Activated CD4-positive, alpha-beta T cell treated with anti-CD3 and anti-CD28 coated beads for 36 hours (primary cell): ENCODE measurements at places on chromosomes 5 and 9. TPM values are rescaled to one million over a fixed set of nuclear protein-coding genes. Genes with fewer than 3 reads are reported as not detected.

PRKAA1 gene
- total RNA-seq = 63.9 TPM

UBE2QL1 gene
- total RNA-seq = not detected

LHFPL2 gene
- 0.21 TPM for total RNA-seq

KIF20A gene
- total RNA-seq = 66.6 TPM

THBS4 gene
- total RNA-seq = 2.3 TPM

ARID3C gene
- 0.76 TPM for total RNA-seq

OR13C2 gene
- total RNA-seq = not detected

LRRC70 gene
- total RNA-seq = 0.64 TPM

HTR1A gene
- not detected for total RNA-seq

CCNJL gene
- not detected for total RNA-seq

HEXB gene
- 47.6 TPM for total RNA-seq

EEIG1 gene
- total RNA-seq = 56.2 TPM

RANBP3L gene
- 0.07 TPM for total RNA-seq

DMRT1 gene
- total RNA-seq = not detected

LCN9 gene
- total RNA-seq = not detected

TEX48 gene
- total RNA-seq = 0.75 TPM

ROPN1L gene
- total RNA-seq = 0.28 TPM

BTNL9 gene
- total RNA-seq = not detected

GABRA6 gene
- total RNA-seq = not detected

SOWAHA gene
- total RNA-seq = not detected

UGT3A2 gene
- total RNA-seq = not detected

CORO2A gene
- 10.3 TPM for total RNA-seq

SHISAL2B gene
- total RNA-seq = not detected

NUTM2F gene
- total RNA-seq = not detected

TMEM171 gene
- total RNA-seq = not detected

SLC6A3 gene
- not detected for total RNA-seq

GAS1 gene
- total RNA-seq = 0.11 TPM

PLPP7 gene
- total RNA-seq = 0.30 TPM

SH3GL2 gene
- total RNA-seq = not detected

SMAD5 gene
- total RNA-seq = 7.7 TPM

FOXI1 gene
- not detected for total RNA-seq

DOCK2 gene
- total RNA-seq = 189 TPM

ORM2 gene
- not detected for total RNA-seq

AK8 gene
- 0.21 TPM for total RNA-seq

DMRT2 gene
- not detected for total RNA-seq

C9orf50 gene
- total RNA-seq = not detected

FREM1 gene
- not detected for total RNA-seq

CTNND2 gene
- not detected for total RNA-seq

PCDHA10 gene
- total RNA-seq = not detected

MATR3 gene
- total RNA-seq = 133 TPM

UNC5A gene
- not detected for total RNA-seq

ITGA1 gene
- 3.9 TPM for total RNA-seq

ZNF608 gene
- not detected for total RNA-seq

ELOVL7 gene
- total RNA-seq = 0.85 TPM

PCDHGA4 gene
- 0.11 TPM for total RNA-seq

KLHL3 gene
- 6.8 TPM for total RNA-seq

NR6A1 gene
- 1.1 TPM for total RNA-seq

HRCT1 gene
- total RNA-seq = not detected

NIPAL4 gene
- total RNA-seq = 3.5 TPM

ZNF366 gene
- not detected for total RNA-seq

CCNO gene
- not detected for total RNA-seq

IL3 gene
- total RNA-seq = 10.8 TPM

C5orf52 gene
- total RNA-seq = not detected

ADAMTS19 gene
- total RNA-seq = not detected
